ENCODE measurements at places on chromosomes 2 and 18.

DNA sequence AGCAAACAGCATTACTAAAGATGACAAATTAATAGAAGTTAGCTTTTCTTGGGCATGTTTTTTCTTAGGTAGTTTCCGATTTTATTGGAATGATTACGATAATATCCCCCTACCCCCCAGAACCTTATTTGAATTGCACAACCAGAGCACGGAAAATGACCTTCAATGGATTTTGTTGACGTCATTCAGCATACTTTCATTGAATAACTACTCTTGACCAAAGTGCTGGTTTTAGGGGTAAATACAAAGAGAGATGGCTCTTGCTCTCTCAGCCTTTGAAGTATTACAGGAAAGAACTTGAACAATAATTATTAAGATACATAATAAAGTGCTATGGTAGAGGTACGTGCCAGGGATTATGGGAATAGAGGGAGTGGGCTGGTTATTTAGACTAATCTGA lies 36.0 kb downstream of the VAPA start:
- no peak for DNase-seq

- DNase-seq, result no peak
Measured at GRCh38 chr2:135999899-136000298, 14.5 kb upstream of the DARS1 start.

DNA sequence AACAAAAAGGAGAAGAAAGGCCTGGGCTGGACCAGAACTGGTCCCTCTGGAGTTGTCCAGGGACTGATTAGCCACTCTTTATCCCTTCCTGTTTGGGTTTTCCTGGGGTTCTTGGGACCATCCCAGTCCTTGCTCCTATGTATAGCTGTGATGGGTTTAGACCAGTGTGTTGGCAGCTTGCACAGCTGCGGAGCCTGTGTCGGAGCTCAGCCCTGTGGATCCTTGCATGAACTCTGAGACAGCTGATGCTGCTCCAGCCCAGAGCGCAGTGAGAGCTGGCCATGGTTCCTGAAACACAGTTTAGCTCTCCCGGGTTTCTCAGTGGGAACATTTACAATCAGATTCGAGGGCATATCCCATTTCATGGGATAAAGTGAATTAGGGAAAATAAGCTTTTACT lies 16.9 kb downstream of the IMPA2 start:
- no peak for DNase-seq

DNA sequence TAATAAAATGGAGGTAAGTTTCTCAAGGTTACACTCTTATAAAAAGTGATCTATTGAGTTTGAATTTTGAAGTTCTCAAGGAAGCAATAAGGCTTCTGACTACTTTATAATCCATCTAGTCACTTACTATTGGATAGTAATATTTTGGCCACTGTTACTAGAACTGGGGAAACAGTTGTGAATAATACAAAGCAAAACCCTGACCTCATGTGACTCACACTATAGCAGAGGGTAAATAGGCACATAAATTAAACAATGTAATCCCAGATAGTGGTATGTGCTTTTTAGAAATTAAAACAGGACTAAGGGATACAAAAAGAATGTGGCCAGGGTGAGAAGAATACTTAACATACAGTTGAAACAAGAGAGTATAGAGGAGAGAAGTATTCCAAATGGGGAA lies 78.6 kb downstream of the CALCRL start:
- DNase-seq, result no peak

DNA sequence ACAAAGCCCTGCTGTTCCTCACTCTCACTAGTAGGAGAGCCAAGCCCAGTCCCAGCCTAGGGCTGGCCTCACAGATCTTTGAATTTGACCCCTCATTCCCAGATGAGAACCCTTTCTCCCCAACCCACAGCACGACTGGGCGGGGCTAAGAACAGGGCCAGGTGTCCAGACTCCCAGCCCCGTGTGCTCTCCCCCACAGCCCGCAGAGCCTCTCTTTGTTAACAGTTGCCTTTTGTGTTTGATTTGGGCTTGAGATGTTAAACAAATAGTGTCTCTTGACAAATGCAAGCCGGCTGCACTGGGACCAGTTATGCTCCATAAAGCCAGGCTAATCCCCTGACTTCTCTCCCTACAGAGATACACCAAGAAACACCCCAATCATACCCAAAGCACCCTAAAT lies 4.7 kb upstream of the KCNK3 start:
- no peak for DNase-seq

- no peak for DNase-seq
Measured at GRCh38 chr18:73283032-73283431, 415.2 kb upstream of the NETO1 start.

- DNase-seq, result no peak
Measured at GRCh38 chr18:68288408-68288807, 426.5 kb downstream of the TMX3 start.

GRCh38 chr2:152762202-152762601 lies 43.8 kb downstream of the ARL6IP6 start:
- peak; percentile 62 for DNase-seq

- DNase-seq, result peak; percentile 94
Measured at GRCh38 chr2:152585830-152586484, 131.3 kb downstream of the PRPF40A start.

GRCh38 chr2:140392824-140393223 lies 1612.6 kb upstream of the NXPH2 start:
- no peak for DNase-seq

GRCh38 chr2:46686811-46687210 lies 207.4 kb downstream of the TMEM247 start:
- no peak for DNase-seq

- no peak for DNase-seq
Measured at GRCh38 chr2:179796213-179797007, 65.0 kb downstream of the ZNF385B start.

GRCh38 chr2:1791006-1791605 lies 46.8 kb upstream of the PXDN start:
- no peak for DNase-seq

- DNase-seq, result no peak
Measured at GRCh38 chr18:63686871-63687270, 15.9 kb upstream of the SERPINB11 start.

DNA sequence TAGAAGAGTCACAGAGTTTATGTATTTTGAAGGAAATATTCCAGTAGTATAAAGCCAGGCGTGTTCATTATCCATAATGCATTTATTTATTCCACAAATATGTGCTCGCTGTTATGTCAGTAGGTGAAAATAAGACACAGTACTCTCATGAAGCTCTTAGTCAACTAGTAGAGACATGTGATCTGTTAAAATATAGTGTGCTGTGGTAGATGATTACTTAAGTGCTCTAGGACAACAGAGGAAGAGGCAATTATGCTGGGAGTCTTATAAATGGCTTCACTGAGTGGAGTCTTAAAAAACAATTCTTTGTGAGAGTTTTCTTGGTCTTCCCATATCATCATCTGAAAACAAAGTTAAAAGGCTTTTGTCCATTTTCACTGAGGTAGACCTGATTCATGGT lies 457.3 kb downstream of the XIRP2 start:
- DNase-seq, result no peak

GRCh38 chr2:53600815-53601214 lies 166.8 kb upstream of the CHAC2 start:
- DNase-seq, result no peak

GRCh38 chr18:48108136-48108535 lies 177.7 kb upstream of the SMAD2 start:
- DNase-seq, result no peak

- DNase-seq, result no peak
Measured at GRCh38 chr2:109237792-109238191, 108.8 kb downstream of the SH3RF3 start.

DNA sequence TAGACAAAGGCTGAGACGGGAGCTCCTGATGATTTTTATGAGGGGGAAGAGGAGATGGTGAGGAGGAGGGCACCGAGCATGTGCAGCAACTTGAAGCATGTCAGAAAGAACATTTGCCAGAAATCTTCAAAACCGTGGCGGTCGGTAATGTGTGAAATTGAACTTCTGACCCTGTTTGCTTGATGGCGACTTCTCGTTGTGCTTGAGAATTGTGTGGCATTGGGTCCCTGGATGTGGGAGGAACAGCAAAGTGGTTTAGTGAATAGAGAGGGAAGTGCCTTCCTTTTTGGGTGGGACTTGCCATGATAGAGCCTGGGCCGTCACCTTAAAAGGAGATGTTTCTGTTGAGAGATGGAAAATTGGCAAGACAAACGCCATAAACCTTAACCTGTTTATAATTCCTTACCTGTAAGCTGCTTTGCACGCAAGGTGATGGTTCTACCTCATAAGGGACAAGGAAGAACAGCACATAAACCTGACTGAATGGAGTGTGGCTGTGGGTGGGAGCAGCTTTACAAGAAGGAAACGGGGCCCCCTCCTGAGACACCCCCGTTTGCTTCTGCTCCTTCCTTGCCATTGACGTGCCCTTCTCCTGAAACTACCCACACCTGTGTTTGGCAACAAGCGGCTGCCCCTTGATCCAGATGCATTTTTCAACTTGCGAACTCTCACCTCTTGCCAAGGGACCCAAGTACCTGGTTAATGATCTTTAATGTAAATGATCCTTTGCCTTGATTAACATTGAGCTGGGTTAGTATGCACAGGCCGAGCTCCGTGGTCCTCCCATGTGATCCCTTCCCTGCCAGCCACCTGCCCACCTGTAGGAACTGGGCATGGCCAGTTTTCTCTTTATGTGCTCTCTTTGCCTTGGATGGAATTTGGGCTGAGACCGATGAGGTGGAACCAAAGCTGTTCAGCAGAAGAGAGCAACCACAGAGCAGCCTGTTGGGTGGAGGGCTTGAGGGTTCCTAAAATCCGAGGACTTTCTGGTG lies 153.2 kb downstream of the NEDD4L start:
- DNase-seq, result no peak

DNA sequence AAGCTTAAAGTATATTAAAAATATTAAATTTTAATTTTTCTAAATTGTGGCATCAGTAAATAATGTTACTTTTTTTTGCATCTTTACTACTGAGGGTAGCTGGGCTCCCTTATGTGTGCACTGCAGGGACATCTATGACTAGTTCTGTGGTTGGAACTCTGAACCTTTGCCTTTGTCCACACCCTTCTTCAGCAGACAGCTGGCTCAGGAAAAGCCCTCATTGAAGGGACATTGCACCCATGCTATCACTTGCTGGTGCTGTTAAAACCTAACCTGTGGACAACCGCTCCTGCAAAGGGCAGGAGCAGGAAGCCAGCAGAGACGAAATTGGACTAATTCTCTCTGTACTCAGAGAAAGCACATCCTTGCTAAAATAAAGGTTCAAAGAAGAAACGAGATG lies 30.1 kb downstream of the MOCOS start:
- DNase-seq, result no peak

DNA sequence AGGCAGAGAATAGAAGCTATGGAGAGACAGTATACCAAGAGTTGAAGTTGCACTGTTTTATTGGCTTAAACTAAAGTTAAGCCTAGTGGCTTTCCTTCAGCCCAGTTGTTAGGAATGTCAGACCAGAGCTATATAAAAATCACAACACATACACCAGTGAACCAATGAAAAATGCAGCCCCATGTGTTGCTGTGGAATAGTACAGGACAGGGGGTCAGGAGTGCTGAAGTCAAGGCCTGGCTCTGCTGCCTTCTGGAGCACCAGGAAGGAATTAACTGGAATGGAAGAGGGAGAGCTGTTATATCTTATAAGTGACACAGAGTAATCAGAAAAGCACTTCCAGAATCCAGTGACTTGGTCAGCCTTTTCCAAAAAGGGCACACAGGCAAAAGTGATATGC lies 58.9 kb downstream of the OSR1 start:
- DNase-seq, result no peak

GRCh38 chr2:233490831-233491230 lies 75.8 kb downstream of the USP40 start:
- DNase-seq, result no peak

- DNase-seq, result no peak
Measured at GRCh38 chr2:132936791-132937190, 266.8 kb upstream of the LYPD1 start.

- DNase-seq, result no peak
Measured at GRCh38 chr18:9779630-9780029, 71.5 kb downstream of the RAB31 start.

GRCh38 chr2:128287780-128288735 lies 30.6 kb downstream of the HS6ST1 start:
- no peak for DNase-seq

- no peak for DNase-seq
Measured at GRCh38 chr2:138327967-138328366, 173.6 kb upstream of the SPOPL start.

GRCh38 chr2:109317471-109318095 lies 188.6 kb downstream of the SH3RF3 start:
- DNase-seq, result no peak

GRCh38 chr18:21105936-21106335 lies 5.7 kb downstream of the ROCK1 start:
- DNase-seq, result no peak

Data from GM04504 (cell line).